Adrenal gland (tissue), 19 donors: ENCODE measurements at places on chromosomes 3 and 15. TPM values are rescaled to one million over a fixed set of nuclear protein-coding genes. Genes with fewer than 3 reads are reported as not detected.

- no peak for DNase-seq
Observed at GRCh38 chr3:25432176-25432720, 4.2 kb downstream of the RARB start.

DNA sequence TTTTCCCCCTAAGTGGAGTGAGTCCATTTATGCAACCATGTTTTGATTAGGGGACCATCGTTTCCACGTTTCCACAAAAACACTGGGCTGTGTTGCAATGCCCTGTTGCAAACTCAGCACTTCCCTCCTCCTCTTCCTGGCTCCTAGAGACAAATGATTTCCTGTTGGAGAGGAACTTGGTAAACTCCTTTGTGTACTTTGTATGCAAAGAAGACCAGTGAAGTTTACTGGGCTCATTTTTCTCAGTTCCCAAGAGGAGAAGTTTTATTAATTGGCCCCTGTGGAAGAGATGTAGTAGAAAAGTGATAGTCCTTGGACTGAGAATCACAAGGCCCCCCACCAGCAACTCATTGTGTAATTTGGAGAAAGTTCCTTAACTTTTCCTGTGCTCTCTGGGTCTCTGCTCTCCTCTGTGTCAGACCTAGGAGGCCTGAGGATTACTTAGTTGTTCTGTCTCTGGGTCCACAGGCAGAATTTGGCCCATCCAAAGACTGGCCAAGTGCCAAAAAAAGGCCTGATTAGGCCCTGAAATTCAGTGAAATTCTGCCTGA is 95.0 kb downstream of the ATG7 start:
- DNase-seq = peak; percentile 46

- no peak for DNase-seq
Observed at GRCh38 chr3:162022911-162023310, 526.3 kb downstream of the OTOL1 start.

DNA sequence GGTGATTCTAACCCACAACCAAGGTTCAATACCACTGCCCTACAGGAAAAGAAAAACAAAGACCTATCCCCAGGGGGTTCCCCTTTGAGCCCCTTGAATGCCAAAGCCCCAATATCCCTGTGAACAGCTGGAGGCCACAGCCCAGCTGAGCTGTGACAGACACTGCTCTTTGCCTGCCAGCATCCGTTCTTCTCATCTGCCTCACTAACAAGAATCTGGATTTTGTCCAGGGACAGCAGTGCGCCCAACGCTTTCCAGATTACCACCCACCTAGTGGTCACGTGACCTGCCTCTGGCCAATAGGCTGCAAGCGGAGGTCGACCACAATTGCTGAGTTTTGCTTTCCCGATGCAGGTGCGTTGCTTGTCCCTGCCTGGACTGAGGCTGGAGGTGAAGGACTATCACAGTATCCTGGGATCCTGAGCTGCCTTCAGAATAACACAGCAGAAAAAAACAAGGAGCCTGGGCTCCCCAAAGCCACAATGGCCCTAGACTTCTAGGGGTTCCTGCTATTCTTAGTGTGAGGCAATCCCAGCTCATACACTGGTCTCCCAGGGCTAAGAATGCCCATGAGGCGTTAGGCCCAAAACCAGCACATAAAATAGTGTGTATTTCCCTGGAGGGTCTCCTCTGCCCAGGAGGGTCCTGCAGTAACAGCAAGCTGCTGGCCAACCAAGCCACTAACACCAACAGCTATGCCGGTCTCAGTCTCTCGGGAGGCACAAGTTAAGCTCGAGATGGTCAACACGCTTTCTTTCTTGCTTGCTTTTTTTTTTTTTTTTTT is 13.8 kb downstream of the BDH1 start:
- DNase-seq = peak; percentile 51

GRCh38 chr15:96716075-96716474 is 385.6 kb downstream of the NR2F2 start:
- no peak for DNase-seq

- no peak for DNase-seq
Observed at GRCh38 chr15:88608607-88609181, 12.4 kb upstream of the AEN start.

DNA sequence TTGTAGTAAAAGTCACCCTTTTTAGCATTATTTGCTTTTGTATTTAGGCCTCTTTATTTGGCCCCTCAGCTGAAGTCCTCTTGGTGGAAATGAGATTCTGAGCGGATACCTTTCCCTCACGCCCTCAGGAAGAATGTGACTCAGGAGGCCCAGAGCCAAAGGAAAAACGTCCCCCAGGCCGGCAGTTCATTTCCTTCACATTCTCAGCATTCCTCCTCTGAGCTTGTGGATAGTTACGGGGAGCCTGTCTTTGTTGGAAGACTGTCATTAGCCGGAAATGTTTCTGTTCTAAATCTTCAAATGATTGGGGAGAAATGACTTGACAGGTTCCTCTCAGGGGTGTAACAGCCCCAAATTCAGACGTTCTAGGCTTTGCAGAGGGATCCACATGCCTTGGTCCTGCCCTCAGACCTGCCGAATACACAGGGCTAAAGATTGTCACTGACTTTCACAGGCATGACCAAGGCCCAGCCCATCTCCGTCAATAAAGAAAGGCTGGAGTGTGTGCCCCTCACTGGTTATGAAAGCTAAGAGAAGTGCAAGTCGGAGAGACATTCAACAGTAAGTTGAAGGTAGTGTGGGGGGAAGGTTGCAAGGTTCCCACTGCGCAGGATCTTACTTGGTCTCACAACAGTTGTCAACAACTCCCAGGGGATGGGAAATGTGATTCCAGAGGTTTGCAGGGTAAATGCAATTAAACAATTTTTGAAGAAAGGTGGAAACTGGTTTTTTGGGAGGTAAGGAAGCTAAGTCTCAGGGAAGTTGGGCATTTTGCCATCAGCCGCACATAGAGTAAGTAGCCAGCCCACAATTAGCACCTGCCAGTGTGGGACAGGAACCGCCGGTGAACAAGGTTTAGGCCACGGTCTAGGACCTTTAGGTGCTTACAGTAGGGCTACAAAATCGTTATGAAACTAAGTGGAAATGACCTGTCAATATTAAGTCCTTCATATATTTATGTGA is 39.7 kb upstream of the MYZAP start:
- DNase-seq = no peak

DNA sequence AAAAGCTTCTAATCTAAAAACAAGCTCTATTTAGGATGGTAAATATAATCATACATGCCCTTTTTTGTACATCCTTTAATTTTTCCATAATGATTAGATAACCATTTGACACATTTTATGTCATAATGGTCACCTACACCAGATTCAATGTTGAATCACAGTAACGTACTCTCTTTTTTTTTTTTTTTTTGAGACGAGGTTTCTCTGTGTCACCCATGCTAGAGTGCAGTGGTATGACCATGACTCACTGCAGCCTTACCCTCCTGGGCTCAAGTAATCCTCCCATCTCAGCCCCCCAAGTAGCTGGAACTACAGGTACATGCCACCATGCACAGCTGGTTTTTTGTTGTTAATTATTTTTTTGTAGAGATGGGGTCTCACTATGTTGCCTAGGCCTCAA is 49.2 kb downstream of the PROS1 start:
- no peak for DNase-seq

GRCh38 chr15:90141646-90142045 is 39.4 kb upstream of the IDH2 start:
- DNase-seq = no peak

GRCh38 chr3:175340338-175341015 is 481.3 kb downstream of the NAALADL2 start:
- no peak for DNase-seq

- DNase-seq = no peak
Observed at GRCh38 chr3:124907957-124908356, 20.8 kb upstream of the ITGB5 start.

DNA sequence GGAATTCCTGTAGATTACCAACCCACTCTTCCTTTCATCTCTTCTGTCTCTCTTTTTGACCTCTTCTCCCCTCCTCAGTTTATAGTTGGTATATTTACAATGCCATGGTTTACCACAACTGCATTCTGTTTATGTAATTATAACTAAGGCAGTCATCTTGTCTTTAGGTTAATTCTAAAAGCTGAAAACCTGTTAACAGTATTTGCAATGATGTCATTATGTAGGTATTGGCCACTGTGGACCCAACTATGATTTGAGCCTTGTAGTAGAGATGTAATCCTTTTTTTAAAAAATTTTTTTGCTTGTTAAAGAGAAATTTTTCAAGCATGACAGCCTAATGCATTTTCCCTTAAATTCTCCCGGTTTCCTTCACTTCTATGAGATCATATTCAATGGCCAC is 30.7 kb upstream of the CHST2 start:
- DNase-seq = no peak

GRCh38 chr15:46080016-46080415 is 445.2 kb downstream of the SQOR start:
- no peak for DNase-seq

GRCh38 chr15:81118361-81118760 is 15.7 kb upstream of the CFAP161 start:
- DNase-seq = no peak

DNA sequence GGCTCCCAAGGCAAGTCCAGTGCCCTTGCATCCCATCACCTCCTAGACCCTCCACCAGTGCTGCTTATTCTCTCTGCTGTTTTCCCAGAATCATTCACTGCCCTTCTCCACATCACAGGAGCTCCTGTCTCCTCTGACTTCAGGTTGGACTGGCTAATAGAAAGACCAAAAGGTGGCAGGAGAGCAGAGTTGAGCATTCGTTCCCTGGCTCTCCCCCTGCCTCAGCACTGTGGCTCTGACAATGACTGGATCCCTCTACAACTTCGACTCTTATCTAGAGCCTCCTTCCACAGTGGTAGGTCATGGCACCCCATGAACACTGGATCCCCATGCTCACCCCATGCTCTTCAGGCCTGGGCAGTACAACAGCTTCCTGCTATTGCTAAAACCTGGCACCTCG is 243.6 kb downstream of the LRRN1 start:
- DNase-seq = no peak

- DNase-seq = no peak
Observed at GRCh38 chr3:171566803-171567422, 106.7 kb upstream of the TNIK start.

DNA sequence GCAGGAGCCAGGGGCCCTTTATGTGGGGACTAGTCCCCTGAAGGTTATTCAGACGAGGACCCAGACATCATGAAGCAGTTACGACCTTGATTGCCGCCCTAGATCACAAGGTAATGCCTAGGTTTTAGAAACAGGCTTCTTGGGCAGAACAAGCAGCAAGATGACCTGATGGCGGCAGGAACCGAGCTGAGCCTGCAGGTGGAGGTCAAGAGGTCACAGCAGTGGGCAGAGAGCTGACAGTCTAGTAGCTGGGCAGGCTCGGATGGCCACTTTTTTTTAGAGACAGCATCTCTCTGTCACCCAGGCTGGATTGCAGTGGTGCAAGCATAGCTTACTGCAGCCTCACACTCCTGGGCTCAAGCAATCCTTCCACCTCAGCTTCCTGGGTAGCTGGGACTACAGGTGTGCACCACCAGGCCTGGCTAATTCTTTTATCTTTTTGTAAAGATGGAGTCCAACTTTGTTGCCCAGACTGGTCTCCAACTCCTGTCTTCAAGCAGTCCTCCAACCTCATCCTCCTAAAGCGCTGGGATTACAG is 83.5 kb upstream of the ABHD17C start:
- no peak for DNase-seq

- DNase-seq = no peak
Observed at GRCh38 chr3:129867506-129868124, 25.9 kb downstream of the TMCC1 start.

DNA sequence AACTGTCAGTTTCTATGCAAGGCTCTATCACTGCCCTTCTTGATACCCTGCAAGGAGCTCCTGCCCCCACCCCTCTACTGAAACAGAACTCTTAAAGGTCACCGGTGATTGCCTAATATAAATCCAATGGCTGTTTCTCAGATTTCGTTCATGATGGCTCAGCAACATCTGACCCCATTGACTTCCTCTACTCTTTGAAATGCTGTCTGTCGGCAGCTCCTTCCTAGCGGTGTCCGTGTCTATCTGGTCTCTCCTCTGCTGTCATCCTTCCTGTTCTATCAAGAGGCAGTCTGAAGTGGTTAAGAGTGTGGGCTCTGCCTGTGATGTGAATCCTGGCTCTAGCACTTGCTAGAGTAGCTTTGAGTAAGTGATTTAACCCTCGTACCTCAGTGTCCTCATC is 5.5 kb downstream of the TMEM266 start:
- DNase-seq = no peak

- DNase-seq = no peak
Observed at GRCh38 chr3:157333551-157333991, 103.1 kb upstream of the PTX3 start.

- peak; percentile 31 for DNase-seq
Observed at GRCh38 chr3:150868282-150868681, 37.0 kb downstream of the MINDY4B start.

- no peak for DNase-seq
Observed at GRCh38 chr15:91356083-91356482, 256.0 kb downstream of the SV2B start.

- DNase-seq = no peak
Observed at GRCh38 chr3:45772341-45773035, 23.8 kb downstream of the SLC6A20 start.

DNA sequence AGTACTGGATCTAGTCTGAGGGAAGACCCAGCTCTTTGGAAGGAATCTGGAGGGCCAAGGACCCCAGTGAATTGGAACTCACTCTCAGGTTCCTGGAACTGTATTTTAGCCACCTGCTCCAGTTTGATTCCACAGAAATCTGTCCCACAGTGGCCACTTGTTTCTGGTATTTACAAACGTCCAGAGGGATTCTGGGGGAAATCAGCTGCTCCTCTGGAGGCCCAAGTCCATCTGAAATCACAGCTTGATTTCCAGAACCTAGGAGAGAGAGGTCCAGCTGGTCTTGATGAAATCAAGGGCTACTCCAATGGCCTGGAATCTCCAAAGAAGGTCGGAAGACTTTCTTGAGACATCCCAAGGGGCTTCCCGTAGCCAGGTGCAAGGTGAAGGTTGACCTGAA is 132.3 kb upstream of the UMPS start:
- no peak for DNase-seq

GRCh38 chr3:4732925-4733324 is 239.8 kb downstream of the ITPR1 start:
- no peak for DNase-seq

Gene COL6A5
- polyA plus RNA-seq = not detected

Gene STXBP5L
- polyA plus RNA-seq = 1.0 TPM

Gene CSK
- 20.5 TPM for polyA plus RNA-seq

Gene ZIC1
- polyA plus RNA-seq = 0.64 TPM

Gene CAPN7
- polyA plus RNA-seq = 32.4 TPM

Gene FOXB1
- not detected for polyA plus RNA-seq

Gene UNC45A
- 28.1 TPM for polyA plus RNA-seq

Gene XCR1
- 0.13 TPM for polyA plus RNA-seq

Gene C3orf49
- polyA plus RNA-seq = not detected

Gene SPTBN5
- 6.8 TPM for polyA plus RNA-seq

Gene TGM4
- polyA plus RNA-seq = 0.22 TPM

Gene TMEM212
- not detected for polyA plus RNA-seq

Gene SPSB4
- 4.0 TPM for polyA plus RNA-seq

Gene GRIP2
- 0.49 TPM for polyA plus RNA-seq

Gene CD86
- 4.5 TPM for polyA plus RNA-seq

Gene FETUB
- not detected for polyA plus RNA-seq

Gene ZNF501
- 1.6 TPM for polyA plus RNA-seq

Gene RIOX2
- 12.8 TPM for polyA plus RNA-seq

Gene EXD1
- not detected for polyA plus RNA-seq
